ENCODE measurements at places on chromosomes 11 and 22.

- no peak for DNase-seq
Measured at GRCh38 chr11:95706974-95707387, 82.6 kb downstream of the FAM76B start.

GRCh38 chr11:68784653-68785052 is 33.3 kb upstream of the TESMIN start:
- DNase-seq: no peak

DNA sequence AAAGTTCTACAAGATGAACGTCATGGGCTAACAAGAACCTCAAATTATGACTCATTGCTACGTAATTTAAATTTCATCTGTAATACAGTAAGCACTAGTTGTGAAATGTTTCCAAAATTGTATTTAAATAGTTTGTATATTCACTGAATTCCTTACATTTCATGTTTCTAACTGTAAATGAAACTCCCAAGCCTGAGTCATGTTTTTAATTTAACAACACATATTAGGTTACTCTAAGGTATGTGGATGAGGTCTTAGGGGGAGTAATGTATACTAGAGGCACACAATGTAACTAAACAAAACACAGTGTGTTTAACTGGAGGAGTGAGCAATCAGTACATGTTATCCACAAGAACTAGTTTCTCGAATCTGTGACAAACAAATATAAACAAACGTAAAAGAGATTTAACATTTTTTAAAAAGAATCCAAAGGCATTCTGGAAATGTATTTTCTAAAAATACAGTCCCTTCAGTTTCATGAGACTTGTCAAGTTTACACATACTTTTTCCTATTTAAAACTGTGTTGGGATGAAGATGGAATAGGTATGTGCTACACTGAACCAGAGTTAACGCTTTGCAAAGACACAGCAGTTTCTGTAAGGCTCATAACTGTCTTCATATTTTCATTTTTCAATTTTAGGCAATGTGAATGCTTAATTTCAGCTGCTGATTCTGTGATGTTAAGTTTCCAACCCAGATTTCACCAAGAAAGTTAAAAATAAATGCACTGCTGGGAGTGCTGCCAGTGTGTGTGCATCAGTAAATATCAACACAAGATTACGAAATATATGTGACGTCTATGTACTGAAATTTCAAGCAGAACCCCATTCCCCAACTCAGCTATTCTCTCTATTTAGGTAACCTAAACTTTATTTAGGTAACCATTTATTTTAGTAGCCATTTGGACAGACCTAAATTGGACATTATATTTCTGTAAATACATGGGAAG is 52.6 kb downstream of the PITPNB start:
- DNase-seq: no peak

DNA sequence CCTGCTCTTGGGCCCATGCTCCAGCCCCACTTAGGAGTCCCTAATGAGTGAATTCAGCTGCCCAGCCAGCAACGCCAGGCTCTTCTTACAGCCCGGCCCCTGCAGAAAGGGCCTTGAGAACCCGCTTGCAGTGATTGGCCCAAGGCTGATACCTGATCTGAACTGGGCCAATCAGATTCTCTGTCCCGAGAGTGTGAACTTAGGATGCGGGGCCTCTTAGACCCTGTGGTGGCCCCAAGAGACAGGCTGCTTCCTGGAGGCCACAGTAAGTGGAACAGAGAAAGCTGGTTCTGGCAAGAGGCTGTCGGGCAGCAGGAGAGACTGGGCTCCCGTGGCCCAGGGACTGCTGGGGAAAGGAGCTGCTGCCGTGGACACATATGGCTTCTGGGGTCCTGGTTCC is 11.5 kb downstream of the VSTM5 start:
- DNase-seq: no peak

GRCh38 chr11:8194956-8195355 is 26.1 kb upstream of the RIC3 start:
- DNase-seq: no peak

DNA sequence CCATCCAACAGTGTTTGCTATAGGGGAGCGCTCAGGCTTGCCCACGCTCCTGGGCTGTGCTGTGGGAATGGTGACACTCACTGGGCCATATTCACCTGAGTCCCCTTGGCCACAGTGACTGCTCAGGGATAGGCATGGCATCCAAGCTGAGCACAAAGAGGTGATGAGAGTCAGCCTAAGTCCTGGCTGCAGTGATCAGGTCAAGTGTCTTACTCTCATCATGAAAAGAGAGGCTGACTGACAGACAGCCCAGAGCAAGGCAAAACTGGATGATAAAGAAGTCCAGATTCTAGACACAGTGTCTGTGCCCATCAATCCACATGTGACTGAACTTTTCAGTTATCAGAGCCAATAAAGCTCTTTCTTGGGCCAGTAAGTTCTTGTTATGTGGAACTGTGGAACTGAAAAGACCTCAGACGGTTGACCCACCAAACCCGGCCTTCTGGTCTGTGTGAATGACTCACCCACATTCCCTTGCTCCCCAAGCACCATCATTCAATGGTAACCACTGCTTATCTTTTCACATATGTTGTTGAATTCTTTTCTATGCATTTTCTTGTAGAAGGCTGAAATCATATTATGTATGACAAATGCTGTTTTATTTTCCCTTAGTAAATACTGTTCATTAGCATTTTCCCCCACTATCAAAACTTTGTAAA is 43.2 kb upstream of the YPEL1 start:
- DNase-seq: no peak

GRCh38 chr11:11445441-11446185 is 92.6 kb upstream of the CSNK2A3 start:
- no peak for DNase-seq

DNA sequence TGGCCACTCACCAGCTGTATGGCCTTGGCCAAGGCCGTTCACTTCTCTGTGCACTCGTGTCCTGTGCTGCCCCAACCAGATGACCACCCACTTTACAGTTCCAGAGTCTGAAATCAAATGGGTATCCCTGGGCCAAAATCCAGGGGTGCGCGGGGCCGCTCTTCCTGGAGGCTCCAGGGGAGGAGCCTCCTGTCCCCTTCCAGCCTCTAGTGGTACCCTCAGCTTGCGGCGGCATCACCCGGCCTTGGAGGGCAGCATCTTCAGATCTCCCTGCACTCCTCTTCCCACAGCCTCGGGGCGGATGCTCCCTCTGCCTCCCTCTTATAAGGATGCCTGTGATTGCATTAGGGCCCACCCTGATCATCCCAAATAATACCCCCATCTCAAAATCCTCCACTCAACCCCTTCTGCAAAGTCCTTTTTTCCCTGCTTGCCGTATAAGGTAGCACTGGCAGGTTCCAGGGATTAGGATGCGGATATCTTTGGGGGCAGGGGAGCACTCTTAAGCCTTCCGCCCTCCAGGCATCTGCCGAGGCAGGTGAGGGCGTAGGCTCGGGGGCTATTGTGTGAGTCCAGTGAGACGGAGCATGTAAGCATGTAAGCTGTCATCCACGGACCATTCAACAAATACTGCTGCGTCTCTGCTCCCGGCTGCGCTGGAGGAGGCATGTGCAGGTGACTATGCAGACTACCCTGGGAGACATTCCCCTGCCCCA is 24.4 kb upstream of the SHISAL1 start:
- no peak for DNase-seq

DNA sequence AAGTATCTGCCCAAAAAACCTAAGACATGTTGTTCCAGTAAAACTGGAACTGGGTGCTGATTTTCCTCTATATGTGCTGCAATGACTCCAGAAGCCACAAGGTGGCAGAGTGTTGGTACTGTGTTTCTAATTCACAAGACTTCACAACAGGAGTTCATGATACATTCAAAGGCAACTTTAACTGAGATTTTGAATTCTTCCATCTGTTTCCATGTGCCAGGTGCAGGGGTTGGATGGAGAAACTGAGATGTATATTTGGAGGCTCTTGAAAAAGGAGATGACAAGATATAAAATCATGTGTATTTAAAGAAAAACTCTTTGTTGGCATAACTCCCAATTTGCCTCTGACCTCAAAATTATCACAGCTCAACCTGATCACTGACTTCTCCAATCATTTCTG is 1098.6 kb upstream of the CCDC90B start:
- DNase-seq: peak; percentile 16

GRCh38 chr11:714436-714835 is 8.4 kb downstream of the EPS8L2 start:
- no peak for DNase-seq

Measured in CD4-positive, alpha-beta T cell (primary cell).